Fibroblast of the aortic adventitia (primary cell): ENCODE measurements at places on chromosomes 3 and 15.

- peak; percentile 34 for DNase-seq
Measured at GRCh38 chr3:35633332-35634124, 5.8 kb upstream of the ARPP21 start.

- DNase-seq = no peak
Measured at GRCh38 chr3:129837065-129837642, 56.4 kb downstream of the TMCC1 start.

DNA sequence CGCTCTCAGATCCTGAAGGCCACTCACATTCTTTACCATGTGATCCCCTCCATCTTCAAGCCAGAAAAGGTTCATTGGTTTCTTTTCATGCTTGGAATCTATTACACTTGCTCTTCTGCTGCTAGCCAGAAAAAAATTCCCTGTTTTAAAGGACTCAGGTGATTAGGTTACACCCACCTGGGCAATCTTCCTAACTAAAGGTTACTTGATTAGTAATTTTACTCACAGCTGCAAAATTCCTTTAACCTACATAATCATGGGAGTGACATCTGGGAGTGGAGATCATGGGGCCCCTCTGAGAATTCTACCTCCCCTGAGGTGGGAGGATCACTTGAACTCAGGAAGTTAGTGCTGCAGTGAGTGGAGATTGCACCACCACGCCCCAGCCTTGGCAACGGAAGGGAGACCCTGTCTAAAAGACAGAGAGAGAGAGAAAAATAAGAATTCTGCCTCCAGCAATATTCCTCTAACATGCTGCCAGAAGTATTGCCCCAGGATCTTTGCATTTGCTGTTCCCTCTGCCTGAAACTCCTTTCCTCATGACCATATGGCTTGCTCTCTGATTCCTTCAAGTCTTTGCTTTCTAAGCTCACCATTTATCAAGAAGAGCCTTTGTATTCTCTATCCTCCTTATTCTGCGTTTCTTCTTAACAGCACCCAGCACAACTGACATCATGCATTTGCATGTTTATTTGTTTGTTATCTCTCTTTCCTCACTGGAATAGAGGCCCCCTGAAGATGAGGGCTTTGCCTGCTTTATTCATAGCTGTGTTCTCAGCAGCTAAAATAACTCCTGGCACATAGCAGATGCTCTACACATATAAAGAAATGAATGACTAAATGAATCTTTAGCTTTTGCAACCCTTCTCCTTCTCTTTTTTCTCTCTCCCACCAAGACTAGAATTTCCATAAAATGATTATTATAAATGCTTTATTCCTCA lies 68.2 kb downstream of the EDEM1 start:
- DNase-seq = no peak

DNA sequence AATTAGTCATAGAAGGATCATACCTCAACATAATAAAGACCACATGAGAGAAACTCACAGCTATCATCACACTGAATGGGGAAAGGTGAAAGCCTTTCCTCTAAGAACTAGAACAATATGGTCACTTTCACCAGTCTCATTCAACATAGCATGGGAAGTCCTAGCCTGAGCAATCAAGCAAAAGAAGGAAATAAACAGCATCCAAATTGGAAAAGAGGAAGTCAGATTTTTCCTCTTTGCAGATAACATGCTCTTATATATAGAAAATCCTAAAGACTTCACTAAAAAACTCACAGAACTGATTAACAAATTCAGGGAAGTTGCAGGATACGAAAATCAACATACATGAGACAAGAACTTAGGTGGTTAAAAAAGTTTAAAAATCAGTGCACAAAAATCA lies 24.7 kb downstream of the MAP3K13 start:
- DNase-seq = no peak

DNA sequence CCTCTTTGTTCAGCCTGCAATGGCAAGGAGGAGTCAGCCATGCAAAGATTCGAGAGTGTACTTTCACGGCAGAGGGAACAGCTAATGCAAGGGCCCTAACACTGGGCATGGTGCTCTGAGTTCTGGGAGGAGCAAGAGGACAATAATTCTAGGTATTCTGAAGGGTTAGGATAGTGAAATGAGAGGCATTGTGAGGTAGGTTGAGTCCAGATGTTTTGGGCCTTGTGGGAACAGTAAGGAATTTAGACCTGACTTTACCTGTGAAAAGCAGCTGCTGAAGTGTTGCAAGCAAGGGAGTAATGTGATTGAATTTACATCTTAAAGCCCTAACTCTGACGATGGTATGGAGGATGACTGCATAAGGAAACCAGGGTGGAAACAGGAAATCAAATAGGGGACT lies 211.6 kb downstream of the CNTN3 start:
- no peak for DNase-seq

DNA sequence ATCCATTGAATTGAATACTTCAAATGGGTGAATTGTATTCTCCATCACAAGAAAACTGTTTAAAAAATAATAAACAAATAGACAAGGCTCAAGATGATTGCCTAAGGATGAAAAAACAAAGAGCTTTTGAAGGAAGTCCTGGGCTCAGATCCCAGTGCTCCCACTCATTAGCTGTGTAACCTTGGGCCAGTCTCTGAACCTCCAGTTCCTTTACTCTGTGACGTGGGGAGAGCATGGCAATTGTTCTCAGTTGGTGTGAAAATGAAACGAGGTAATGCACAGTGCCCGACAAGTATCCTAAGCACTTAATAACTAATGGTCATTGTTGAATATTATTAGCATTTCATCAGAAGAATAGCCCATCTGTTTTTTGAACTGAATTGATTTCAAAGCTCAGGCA lies 40.7 kb downstream of the TNIK start:
- DNase-seq = no peak

DNA sequence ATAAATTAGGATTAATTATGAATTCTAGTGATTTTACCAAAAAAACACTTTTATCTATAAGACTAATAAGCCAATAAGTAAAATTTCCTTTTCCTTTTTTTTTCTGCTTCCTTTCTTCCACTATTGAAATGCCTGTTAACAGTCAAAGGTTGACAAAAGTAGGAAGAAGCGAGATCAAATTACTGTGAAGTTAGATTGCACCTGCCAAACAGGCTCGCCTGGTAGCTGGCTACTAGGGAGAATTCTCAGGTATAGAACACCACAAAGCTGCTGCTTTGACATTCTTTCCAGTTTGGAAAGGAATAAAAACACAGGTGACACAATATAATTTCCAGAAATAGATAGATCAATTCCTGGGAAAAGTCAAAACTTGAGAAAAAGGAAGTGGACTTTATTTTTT lies 749.0 kb downstream of the NSUN3 start:
- DNase-seq = no peak

- no peak for DNase-seq
Measured at GRCh38 chr15:47890397-47891150, 173.3 kb downstream of the SEMA6D start.

GRCh38 chr3:135869439-135870105 lies 96.0 kb upstream of the PPP2R3A start:
- no peak for DNase-seq

DNA sequence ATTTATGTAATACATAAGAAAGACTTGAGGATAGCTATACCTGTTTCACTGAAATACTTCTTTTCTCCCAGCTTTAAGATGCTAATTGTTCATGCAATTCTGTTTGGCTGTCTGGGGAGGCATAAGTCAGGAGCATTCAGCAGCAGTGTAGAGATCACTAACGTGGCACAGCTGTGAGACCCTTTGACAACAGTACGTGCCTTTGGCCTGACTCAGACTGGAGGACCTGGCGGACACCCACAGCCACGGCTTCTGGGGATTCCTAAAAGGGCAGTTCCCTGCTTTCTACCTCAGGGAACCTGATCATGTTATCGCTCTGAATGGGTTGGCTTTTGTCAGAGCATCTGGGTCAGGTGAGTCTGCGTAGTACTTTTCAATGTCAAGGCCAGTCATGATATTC lies 295.0 kb upstream of the ICE2 start:
- DNase-seq = no peak

GRCh38 chr3:184582646-184583577 lies 21.3 kb downstream of the EPHB3 start:
- peak; percentile 73 for DNase-seq

DNA sequence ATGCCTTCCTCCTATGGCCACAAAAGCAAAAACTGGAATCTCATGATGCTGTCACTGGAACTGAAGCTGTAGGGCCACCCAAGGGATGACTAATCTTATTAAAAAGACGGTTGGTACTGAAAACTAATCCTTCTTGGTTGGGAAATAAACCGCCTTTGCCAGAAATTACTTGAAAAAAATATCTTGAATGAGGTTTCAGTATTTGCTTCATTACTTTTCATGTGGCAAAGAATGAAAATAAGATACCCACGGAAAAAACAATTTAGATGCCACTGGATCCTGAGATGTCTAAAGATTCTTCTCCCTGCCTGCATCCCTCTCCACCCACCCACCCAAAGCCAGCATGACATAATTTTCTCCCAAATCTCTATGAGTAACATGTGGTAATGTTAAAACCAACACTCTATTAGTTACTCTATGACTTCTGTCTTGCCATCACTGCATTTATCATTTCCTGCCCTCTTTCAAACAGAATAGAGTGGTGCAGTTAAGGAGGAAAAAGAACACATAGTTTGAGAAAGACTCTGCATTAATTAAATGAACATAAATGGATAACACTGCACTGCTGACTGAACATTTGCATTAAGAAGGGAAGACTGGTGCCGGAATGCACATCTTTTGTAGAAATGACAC lies 111.8 kb upstream of the DPH6 start:
- DNase-seq = peak; percentile 58

- peak; percentile 40 for DNase-seq
Measured at GRCh38 chr3:174907027-174907426, 47.9 kb downstream of the NAALADL2 start.

DNA sequence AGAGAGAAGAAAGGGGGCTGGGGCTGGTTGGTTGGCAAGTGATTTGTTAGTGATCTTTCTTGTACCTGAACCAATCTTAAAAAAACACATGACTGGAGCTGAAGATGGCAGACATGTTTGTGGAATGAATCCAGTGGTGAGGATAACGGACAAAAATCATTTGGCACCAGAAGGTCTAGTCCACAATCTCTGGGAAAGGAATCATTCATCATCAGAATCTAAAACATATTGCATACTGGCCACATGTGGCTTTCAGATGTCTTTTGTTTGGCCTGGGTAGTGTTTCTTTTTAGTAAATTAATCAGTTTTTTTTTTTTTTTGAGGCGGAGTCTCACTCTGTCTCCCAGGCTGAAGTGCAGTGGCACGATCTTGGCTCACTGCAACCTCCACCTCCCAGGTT lies 5.0 kb downstream of the NEK11 start:
- DNase-seq = peak; percentile 39

DNA sequence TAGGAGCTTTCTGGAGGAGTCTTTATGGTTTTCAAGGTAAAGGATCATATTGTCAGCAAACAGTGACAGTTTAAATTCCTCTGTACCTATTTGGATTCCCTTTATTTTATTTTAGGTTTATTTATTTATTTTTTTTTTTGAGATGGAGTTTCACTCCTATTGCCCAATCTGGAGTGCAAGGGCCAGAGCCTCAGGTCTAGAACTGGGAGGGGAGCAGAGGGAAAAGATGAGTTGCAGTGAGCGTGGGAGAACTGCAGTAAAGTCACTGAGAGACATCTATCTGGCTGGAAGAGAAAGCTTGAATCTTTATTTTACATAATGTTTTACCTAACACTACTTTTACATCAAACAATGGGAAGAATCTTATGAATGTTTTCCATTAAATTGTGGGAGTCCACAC lies 49.5 kb upstream of the GK5 start:
- DNase-seq = peak; percentile 22

- DNase-seq = peak; percentile 60
Measured at GRCh38 chr3:71317749-71318457, 265.6 kb downstream of the FOXP1 start.

GRCh38 chr3:112335434-112335781 lies 2.5 kb downstream of the CD200 start:
- no peak for DNase-seq

DNA sequence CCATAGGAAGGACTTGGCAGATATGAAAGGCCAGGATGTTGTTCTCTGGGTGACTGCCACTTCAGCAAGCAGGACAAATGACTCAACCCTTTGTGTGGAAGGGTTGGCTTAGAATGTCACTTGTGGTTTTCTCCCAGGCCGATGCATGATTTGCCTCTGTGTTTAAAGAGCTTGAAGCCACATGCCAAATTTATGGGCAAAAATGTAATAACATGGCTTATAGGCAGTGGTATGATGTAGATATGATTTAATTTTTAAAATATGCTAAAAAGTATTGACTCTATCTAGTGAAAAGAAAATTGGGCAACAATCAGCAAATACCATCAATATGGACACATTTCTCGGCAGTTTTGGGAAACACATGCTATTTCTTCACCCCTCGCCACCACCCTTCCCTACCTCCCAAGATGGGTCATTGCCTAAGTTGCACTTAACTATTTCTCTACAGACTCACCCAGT lies 114.6 kb downstream of the CYP19A1 start:
- peak; percentile 90 for DNase-seq

DNA sequence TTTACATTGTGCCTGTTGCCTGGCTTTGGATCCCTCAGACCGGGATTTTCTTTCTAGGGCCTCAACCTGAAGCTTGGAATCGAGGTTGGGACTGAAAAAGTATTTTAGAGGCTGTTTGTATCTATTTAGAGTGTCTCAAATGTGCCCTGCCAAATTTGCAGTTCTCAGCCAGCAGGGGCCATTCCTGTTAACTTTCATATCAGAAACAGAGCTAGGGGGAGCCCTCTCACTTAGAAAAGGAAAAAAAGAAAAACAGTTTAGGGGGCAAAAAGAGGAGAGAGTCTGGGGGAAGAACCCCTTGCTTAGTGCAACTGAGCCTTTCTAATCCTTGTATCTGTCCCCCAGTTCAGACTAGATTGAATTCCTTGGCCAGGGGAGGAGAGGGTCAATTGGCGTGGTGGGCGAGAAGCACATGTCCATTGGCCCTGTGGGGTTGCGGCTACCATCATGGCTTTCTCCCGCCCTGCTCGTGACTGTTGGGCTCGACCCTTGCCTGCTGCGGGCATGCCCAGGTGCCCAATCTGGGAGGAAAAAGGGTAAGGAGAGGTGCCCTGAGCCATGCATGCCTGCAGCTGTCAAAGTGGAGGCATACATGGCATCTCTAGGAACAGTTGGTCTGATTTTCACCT lies 101.6 kb downstream of the CFAP44 start:
- DNase-seq = no peak

GRCh38 chr3:104523136-104523535 lies 843.6 kb upstream of the ALCAM start:
- no peak for DNase-seq

DNA sequence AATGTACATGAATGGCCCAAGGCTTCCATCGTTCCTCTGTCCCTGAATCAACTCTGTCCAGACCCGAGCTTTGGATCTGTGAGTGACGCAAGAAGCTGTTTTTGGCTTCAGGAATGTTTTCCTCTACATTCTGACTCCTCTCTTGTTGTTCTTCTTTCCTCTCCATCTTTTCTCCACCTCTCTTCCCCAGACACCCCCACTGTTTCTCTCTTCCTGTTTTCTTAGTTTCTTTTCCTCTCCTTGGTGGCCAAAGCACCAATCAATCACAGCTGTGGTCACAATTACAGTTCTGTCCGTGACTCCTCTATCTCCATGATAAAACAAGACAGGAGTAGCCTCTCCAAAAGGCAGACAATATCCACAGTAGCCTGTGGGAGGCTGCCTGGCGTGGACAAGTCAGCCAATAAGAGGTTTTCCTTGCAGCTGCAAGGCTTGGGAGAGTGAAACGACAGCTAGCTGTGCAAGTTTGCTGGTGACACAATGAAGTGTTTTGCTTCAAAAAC lies 4.9 kb upstream of the TMEM212 start:
- peak; percentile 86 for DNase-seq

- no peak for DNase-seq
Measured at GRCh38 chr3:169758359-169758994, 6.4 kb downstream of the TERC start.
